ENCODE measurements at places on chromosomes 13 and 19. TPM values are rescaled to one million over a fixed set of nuclear protein-coding genes. Genes with fewer than 3 reads are reported as not detected.

- H3K27ac ChIP-seq, result no peak overlapping the region
- no peak for DNase-seq
- H3K4me3 ChIP-seq, result no peak overlapping the region
- H3K4me1 ChIP-seq, result no peaks in the 10 kb centered on the region
Measured at GRCh38 chr19:31175564-31176348, 173.5 kb downstream of the TSHZ3 start.

DNA sequence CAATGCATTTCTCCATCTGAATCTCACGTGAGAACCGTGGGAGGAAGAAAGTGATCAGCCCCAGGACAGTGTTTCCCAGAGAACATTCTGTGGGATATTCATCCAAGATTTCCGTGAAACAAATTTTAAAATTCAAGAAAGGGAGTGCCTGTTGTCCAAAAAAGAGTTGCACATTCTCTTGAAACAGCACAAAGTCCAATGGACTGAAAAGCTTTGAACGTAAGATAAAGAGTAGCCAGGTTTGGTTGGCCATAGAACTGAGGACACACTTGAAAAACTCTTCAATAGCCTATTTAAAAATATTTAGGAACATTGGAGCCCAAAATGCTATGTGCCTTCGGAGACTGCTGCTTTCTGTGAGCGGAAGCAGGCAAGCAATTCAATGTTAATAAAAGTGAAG is 353.9 kb downstream of the MYO16 start:
- no peaks in the 10 kb centered on the region for H3K36me3 ChIP-seq
- peaks cover 3% of the 10 kb centered on the region for H3K27me3 ChIP-seq
- no peaks in the 10 kb centered on the region for H3K4me1 ChIP-seq
- no peak overlapping the region for H3K4me3 ChIP-seq
- no peak overlapping the region for H3K27ac ChIP-seq

DNA sequence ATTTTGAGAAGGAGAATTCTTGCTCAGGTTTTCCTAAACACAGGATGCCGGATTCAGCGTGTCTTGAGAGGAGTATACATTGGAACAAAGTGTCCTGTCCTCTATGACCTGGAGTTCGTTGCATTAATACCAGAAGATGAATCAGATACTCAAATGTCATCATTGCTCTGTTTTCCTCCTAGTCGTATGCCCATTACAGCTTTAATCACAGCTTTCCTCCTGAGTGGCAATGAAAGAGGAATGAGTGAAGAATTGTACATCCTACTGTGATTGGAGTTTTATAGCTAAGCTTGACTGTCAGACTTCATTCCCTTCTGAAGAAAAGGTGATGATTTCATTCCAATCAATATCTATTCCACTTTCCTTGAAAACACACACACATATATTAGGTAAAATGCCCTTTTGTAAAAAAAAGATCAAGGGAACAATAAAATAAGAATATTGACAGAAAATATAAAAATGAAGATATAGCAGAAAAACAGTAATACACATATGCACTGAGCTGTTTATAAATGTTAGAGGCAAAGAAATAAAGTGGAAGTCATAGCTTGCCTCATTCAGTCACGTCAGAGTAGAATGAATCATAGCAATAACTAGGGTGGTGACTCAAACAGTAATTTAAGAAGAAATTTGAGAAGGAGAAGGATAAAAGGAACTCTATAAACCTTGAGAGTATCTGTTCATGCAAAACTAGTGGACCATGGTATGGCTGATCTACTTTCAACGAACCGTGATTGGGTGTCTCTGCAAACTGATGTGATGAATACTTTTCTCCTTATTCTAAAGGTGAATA is 501.5 kb downstream of the SUCLA2 start:
- H3K4me1 ChIP-seq, result no peaks in the 10 kb centered on the region
- H3K36me3 ChIP-seq, result no peaks in the 10 kb centered on the region
- no peak overlapping the region for H3K4me3 ChIP-seq
- no peak for DNase-seq
- H3K27ac ChIP-seq, result no peak overlapping the region

Gene TEX29
- not detected for total RNA-seq

DNA sequence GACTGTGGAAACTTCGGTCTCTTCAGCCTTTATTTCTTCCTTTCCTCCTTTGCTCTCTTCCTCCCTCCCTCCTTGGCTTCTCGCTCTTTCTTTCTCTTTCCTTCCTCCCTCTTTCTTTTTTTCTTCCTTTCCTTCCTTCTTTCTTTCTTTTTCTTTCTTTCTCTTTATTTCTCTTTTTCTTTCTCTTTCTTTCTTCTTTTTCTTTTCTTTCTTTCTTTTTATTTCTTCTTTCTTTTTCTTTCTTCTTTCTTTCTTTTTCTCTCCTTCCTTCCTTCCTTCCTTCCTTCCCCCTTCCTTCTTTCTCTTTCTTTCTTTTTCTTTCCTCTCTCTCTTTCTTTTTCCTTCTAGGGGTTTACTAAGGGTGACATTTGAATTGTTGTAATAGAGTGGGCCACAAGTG is 290.2 kb upstream of the MAB21L1 start:
- no peak for DNase-seq
- no peak overlapping the region for H3K4me3 ChIP-seq
- no peak overlapping the region for H3K27ac ChIP-seq
- H3K4me1 ChIP-seq, result no peaks in the 10 kb centered on the region
- no peaks in the 10 kb centered on the region for H3K36me3 ChIP-seq

DNA sequence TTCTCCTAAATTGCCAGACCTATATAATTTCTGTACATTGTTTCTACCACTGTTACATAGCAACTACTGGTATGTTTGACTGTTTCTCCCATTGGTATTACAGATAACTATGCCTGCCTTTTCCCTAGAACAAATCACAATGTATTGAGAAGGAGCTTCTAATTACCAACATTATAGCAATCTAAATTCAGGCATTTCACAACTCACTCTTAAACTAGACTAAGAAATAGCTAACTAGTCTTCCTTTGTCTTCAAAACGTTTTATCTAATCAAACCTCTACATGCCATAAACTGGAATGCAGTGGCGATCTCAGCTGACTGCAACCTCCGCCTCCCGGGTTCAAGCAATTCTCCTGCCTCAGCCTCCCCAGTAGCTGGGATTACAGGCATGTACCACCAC is 18.2 kb downstream of the RBM26 start:
- no peak overlapping the region for H3K27ac ChIP-seq
- H3K27me3 ChIP-seq, result no peaks in the 10 kb centered on the region
- H3K4me1 ChIP-seq, result peaks cover 59% of the 10 kb centered on the region
- no peak for DNase-seq
- H3K4me3 ChIP-seq, result no peak overlapping the region
